ENCODE measurements at places on chromosomes 7 and 10.

DNA sequence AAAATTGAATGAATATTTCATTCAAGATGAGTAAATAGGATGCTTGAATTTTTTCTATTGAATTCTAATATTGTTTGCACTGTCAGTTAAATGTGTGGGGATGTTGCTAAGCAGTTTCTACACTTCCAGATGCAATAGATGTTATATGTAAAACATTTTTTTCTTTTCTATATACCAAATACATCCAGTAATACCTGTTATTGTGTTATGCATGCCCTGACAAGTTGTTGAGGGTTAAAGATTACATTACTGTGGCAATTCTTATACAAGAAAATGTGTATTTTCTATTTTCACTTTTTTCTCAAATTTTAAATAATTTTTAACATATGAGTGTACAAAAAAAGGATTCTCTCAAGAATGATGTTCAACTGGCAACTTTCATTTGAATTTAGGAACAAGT is 713.9 kb downstream of the GATA3 start:
- DNase-seq = no peak

DNA sequence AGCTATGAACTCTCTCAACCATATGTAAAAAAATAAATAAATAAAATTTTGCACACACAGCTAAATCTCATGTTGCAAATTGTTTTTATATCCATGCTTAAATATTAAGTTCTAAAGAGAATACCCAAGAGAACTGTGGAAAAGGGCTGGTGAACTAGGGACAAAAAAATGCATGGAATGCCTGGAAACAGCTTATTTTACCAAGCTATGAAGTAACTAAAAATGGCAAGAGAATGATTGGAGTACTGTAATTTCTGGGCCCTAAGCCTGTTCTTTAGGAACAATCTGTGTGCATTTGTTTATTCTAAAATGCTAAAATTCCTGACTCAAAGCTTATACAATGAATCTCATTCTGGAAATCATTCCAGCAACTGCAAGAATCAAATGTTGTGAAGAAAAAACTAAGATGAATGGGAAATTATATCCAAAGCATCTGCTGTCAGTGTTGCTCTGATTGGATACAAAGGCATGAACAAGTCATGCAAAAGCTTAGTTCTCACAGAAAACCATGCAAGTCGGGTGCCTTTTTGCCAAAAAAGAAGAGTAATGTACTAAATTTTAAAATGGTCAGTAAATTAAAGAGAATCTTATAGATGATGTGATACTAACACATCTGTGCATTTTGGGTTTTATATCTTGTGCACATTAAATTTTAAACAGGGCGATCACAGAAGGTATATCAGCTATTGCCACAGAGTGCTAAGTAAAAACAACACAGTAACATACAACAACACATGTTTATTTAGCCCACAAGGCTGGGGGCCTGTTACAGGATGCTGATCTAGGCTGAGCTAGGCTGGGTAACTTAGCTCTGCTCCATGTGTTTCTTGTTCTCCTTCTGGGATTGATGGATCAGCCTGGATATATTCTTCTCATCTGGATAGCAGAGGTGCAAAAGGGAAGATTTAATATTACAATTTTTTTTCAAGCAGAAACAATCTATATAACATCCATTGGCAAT is 453.5 kb upstream of the SEMA3A start:
- no peak for DNase-seq

DNA sequence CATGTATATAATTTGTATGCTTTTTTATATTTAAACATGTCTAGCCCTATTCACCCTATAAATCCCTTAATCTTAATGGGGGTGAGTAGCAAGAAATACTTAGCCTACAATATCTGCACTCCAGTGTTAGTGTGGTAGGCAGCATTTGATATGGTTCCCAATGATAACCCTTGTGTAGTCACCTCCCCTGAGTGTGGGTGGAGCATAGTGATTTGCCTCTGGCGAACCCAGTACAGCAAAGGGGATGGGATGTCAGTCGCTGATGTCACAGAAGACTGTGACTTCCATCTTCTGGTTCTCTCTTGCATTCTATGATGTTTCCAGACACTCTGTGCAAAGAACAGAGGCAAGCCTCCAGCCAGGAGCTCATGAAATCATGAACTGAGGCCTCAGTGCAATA is 211.2 kb downstream of the CRPPA start:
- DNase-seq = no peak

GRCh38 chr7:150967349-150967748 is 10.8 kb downstream of the KCNH2 start:
- no peak for DNase-seq

GRCh38 chr10:31709028-31709427 is 219.6 kb downstream of the ARHGAP12 start:
- DNase-seq = no peak

GRCh38 chr10:22609719-22610465 is 104.5 kb downstream of the PIP4K2A start:
- no peak for DNase-seq

- DNase-seq = no peak
Observed at GRCh38 chr7:66173856-66174255, 31.3 kb upstream of the TPST1 start.

- DNase-seq = no peak
Observed at GRCh38 chr7:92723205-92723604, 113.2 kb downstream of the CDK6 start.

- DNase-seq = no peak
Observed at GRCh38 chr10:45439873-45440272, 65.9 kb downstream of the ALOX5 start.
